HT-29 (cell line): ENCODE measurements at places on chromosomes 16 and 17. TPM values are rescaled to one million over a fixed set of nuclear protein-coding genes. Genes with fewer than 3 reads are reported as not detected.

The PRCD gene
- not detected in 2 replicates for total RNA-seq

The MEAK7 gene
- total RNA-seq: 7.4 and 11.3 TPM in 2 replicates

The CA5A gene
- not detected in 2 replicates for total RNA-seq

The C17orf50 gene
- total RNA-seq: not detected in 2 replicates

The MYH11 gene
- total RNA-seq: 0.05 TPM in 1 of 2 replicates, not detected in the other

The CISD3 gene
- 54.0 and 100 TPM in 2 replicates for total RNA-seq

The TMC7 gene
- 3.4 and 4.9 TPM in 2 replicates for total RNA-seq

The CACNG5 gene
- total RNA-seq: not detected in 2 replicates

The PIRT gene
- not detected in 2 replicates for total RNA-seq

The ZSCAN10 gene
- not detected in 2 replicates for total RNA-seq

The ZBTB4 gene
- 8.4 and 10.0 TPM in 2 replicates for total RNA-seq

The SMIM5 gene
- total RNA-seq: 16.4 and 16.7 TPM in 2 replicates

The PLA2G10 gene
- total RNA-seq: 0.33 TPM in 1 of 2 replicates, not detected in the other

The TBC1D3I gene
- 0.10 and 0.42 TPM in 2 replicates for total RNA-seq
